ENCODE measurements at places on chromosomes 5 and 9.
A peak's percentile ranks its signal among the peaks of the same experiment; 100 is the strongest.

- DNase-seq, result no peak
These were observed 299.0 kb upstream of the MSX2 start for GRCh38 chr5:174425271-174425963.

- DNase-seq, result no peak
These were observed 185.5 kb downstream of the HSD17B3 start for GRCh38 chr9:96116275-96117064.

- DNase-seq, result no peak
These were observed 8.0 kb downstream of the SPARC start for GRCh38 chr5:151678713-151679112.

GRCh38 chr5:124651663-124652513, 94.6 kb downstream of the ZNF608 start:
- DNase-seq, result no peak

GRCh38 chr5:62038024-62038423, 268.0 kb upstream of the KIF2A start:
- no peak for DNase-seq

GRCh38 chr5:1765141-1765879, 34.3 kb downstream of the MRPL36 start:
- no peak for DNase-seq

DNA sequence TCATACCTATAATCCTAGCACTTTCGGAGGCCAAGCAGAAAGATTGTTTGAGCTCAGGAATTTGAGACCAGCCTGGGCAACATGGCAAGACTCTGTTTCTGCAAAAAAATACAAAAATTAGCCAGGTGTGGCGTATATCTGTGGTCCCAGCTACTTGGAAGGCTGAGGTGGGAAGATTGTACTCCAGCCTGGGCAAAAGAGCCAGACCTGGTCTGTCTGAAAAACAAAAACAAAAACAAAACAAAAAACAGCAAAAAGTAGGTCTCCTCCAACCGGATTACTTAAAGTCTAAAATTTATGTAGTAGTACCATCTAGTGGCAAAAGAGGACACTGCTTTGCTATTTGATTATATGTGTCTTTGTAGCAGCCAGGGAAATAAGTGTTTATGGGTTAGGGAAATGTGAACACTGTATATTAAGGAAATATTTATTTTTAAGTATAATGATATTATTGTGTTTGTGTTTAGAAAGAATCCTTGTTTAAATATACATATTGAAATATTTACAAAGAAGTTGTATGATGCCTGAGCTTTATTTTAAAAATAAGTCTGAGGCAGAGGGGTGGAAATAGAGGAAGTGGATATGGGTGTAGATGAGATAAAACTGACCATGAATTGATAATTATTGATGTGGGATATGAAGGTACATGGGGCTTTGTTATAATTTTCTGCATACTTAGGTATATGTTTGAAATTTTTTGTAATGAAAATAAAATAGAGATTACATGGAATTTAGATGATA, 20.0 kb downstream of the APC start:
- peak; percentile 57 for DNase-seq

GRCh38 chr9:93261735-93262523, 78.0 kb downstream of the WNK2 start:
- no peak for DNase-seq

- DNase-seq, result no peak
These were observed 120.9 kb downstream of the PIP5K1B start for GRCh38 chr9:68825762-68826472.

DNA sequence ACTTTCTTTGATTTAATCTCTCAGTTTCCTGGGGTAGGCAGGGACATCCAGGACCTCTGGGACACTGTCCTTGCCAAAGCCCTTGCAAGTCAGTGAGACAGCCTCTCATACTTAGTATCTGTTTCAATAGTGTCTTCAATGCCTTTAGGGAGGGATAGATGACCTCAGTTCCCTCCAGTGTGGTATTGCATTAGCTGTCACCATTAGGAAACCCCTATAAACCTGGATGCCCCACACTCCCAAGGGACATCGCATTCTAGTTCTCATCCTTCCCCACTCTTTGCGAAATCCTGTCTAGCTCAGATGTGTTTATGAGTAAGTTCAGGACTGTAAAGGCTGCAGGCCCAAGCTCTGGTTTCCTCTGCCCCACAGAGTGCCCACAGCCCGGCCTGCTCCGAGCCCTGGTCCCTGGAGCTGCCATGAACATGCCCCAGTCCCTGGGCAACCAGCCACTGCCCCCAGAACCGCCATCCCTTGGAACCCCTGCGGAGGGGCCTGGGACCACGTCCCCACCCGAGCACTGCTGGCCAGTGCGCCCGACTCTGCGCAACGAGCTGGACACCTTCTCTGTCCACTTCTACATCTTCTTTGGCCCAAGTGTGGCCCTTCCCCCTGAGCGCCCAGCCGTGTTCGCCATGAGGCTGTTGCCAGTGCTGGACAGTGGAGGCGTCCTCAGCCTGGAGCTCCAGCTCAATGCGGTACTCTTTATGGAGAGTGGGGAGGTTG, 13.2 kb downstream of the TMEM8B start:
- DNase-seq, result no peak

DNA sequence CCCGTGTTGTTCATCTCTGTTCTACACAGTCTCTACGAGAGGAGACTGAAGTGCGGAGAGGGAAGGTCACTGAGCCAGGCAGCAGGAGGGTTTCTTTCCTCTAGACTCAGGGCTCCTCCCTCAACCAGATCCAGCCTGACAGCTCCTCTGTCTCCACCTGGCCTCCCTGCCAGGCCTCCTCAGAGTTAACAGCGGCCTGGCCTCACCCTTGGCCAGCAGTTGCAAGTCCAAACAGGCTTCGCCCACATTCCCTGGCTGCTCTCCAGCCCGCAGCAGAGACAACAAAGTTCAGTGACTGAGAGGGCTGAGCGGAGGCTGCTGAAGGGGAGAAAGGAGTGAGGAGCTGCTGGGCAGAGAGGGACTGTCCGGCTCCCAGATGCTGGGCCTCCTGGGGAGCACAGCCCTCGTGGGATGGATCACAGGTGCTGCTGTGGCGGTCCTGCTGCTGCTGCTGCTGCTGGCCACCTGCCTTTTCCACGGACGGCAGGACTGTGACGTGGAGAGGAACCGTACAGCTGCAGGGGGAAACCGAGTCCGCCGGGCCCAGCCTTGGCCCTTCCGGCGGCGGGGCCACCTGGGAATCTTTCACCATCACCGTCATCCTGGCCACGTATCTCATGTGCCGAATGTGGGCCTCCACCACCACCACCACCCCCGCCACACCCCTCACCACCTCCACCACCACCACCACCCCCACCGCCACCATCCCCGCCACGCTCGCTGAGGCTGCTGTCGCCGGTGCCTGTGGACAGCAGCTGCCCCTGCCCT, at the start of gene HRCT1:
Gene HRCT1 (plus strand): TSS at position 291 of the 768 bp plus-strand sequence. CDS start 86 bp downstream, at position 377.
- peak; percentile 93 for DNase-seq

DNA sequence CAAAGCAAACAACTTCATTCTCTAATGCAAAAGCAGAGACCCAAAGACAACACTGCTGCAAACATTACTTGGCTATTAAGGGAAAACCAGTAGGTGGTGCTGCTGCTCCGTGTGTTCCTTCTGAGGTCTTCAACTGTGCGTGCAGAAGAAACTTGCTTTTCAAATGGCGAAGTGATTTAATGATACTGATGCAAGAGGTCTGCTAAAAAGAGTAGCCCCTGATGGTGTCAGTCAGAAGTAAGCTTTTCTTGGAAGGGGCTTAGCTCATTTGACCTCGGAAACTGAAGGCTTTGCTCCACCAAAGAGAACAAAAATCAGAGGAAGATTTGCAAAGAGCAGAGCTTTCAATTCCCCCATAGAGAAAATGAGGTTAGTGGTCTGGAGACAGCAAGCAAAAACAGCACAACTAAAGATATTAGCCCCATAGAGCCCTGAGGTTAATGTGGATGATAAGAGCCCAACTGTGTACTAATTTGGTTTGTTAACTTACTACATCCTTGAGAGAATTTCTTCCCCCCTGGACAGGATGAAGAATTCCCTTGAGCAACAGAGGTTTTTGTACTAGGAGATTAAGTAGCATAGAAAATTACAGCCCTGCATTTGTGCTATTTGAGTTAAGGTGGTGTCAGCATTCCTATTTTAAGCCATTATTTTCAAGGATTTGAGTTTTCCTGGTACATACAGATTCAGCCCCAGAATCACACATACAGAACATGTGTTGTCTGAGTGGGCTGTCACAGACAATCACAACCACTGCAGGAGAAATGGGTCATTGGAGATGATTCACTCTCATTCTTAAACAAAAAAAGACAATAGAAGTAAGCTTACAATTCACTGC, 153.2 kb upstream of the C9orf72 start:
- DNase-seq, result peak; percentile 73

- DNase-seq, result no peak
These were observed 78.8 kb downstream of the WNK2 start for GRCh38 chr9:93262537-93263310.

- no peak for DNase-seq
These were observed 12.8 kb downstream of the TRAF1 start for GRCh38 chr9:120913647-120914264.

DNA sequence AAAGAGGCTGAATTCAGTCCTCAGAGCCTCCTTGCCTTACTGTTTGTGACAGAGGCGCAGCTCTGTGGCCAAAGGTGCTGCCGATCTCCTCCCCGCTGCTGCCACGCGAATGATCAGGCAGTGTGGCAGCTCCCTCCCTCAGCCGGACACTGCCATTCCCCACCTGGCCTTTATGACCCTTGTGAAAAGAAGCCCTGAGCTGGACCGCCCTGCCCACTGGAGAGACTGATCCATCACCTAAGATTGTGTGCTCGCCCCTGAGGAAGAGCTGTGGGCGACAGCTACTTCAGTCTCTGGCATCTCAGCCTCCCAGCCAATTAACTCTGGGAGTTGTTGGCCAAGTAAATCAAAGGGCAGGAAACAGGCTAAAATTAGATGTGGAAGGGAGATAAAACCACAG, 90.9 kb downstream of the CARTPT start:
- DNase-seq, result peak; percentile 14

GRCh38 chr9:73863924-73864323, 633.2 kb upstream of the RORB start:
- no peak for DNase-seq

DNA sequence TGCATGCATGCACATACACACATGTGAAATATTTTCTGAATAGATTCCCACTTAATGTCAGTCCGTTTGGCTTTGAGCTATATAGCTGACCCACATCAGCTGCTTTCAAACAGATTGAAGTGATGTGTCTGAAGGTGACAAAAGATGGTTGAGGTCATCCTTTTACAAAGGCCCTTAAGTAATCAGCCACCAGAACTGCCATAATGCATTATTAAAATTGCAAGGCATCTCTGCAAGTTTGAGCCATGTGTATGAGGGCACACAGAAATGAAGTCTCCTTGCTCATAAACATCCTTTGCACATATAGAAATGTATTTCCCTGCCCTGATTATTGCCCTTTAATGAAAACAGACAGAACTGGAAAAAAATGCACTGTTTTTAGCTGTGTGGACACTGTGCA, 1043.0 kb upstream of the C9orf72 start:
- no peak for DNase-seq

GRCh38 chr5:174239718-174240117, 194.2 kb downstream of the NSG2 start:
- DNase-seq, result peak; percentile 70

GRCh38 chr5:80659106-80659505, 4.3 kb upstream of the DHFR start:
- peak; percentile 50 for DNase-seq

DNA sequence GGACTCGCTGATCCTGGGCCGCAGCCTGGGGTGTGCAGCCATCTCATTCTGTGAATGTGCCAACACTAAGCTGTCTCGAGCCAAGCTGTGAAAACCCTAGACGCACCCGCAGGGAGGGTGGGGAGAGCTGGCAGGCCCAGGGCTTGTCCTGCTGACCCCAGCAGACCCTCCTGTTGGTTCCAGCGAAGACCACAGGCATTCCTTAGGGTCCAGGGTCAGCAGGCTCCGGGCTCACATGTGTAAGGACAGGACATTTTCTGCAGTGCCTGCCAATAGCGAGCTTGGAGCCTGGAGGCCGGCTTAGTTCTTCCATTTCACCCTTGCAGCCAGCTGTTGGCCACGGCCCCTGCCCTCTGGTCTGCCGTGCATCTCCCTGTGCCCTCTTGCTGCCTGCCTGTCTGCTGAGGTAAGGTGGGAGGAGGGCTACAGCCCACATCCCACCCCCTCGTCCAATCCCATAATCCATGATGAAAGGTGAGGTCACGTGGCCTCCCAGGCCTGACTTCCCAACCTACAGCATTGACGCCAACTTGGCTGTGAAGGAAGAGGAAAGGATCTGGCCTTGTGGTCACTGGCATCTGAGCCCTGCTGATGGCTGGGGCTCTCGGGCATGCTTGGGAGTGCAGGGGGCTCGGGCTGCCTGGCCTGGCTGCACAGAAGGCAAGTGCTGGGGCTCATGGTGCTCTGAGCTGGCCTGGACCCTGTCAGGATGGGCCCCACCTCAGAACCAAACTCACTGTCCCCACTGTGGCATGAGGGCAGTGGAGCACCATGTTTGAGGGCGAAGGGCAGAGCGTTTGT, 19.9 kb downstream of the PTGES2 start:
- no peak for DNase-seq

DNA sequence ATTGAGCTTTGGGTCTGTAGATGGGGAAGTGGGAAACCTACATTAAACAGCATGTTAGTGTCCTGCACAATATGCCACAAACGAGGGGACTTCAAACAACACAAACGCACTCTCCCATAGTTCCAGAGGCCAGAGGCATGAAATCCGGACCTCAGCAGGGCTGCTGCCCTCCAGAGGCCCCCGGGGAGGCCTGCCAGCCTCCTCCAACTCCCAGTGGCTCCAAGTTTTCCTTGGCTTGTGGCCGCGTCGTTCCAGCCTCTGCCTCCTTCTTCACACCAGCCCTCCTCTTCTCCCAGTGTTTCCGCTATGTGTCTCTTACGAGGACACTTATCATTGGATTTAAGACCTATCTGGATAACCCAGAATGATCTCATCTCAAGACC, 13.3 kb upstream of the COL5A1 start:
- DNase-seq, result no peak

- DNase-seq, result peak; percentile 67
These were observed 207.6 kb upstream of the DMRTA1 start for GRCh38 chr9:22238809-22239684.

GRCh38 chr9:18473652-18474279, at the start of gene ADAMTSL1:
Gene ADAMTSL1 (plus strand): TSS chr9:18474153. CDS start chr9:18474233, 80 bp downstream.
- peak; percentile 95 for DNase-seq

DNA sequence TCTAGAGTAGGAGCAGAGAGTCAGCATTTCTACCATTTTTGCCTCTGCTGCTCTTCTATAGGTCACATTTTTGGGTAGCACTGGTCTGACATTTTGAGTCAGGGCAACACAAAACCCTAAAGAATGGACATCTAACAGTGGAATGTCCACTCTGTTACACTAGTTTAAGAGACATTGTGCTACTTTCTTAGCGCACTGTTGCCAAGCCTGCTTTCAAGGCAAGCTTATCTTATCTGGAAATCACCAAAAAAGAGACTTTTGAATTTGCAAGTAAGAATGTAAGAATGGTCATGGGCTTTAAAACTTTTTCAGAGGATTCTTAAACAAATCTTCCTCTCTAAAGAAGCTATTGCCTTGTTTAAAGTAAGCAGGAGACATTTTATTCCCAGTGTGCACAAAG, 73.0 kb upstream of the STARD4 start:
- DNase-seq, result no peak
